ENCODE measurements at places on chromosomes 16 and 17.

DNA sequence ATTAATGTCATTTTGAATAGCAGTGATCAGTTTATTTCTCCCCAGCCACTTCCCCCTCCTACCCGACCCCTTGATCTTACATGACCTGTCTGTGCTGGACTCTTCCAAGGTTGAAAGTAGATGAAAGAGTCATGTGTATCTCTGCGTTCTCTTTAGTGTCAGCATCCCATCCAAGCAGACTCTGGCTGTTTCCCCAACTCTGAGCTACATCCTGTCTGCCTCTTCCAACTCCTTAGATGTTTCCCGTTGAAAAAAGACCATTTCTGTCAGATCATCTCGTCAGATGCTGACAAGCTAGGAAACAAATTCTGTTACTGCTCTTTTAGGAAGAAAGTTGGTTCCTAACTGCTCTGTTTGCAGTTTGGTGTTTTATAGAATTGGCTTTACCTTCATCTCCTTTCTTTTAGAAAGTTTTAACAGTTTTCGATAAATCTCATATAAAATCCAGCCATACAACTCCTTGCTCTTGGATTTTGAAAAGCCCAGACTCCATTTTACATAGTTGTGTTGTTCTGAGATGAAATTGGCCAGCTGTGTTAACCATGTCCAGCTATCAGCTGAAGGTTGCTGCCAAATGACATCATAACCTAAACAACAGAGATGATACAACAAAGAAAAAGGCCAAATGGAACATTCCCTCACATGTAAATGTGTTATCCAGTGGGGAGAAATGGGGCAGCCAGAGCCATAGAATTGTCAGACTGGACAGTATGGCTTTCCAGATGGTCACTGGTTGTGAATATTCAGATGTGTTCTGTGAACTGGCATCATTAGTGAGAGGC is 43.5 kb downstream of the CYB561 start:
- peak; percentile 62 for DNase-seq

GRCh38 chr17:15323131-15323530 is 18.3 kb downstream of the TEKT3 start:
- no peak for DNase-seq

GRCh38 chr17:47707056-47707804 is 13.3 kb downstream of the TBKBP1 start:
- DNase-seq: no peak

DNA sequence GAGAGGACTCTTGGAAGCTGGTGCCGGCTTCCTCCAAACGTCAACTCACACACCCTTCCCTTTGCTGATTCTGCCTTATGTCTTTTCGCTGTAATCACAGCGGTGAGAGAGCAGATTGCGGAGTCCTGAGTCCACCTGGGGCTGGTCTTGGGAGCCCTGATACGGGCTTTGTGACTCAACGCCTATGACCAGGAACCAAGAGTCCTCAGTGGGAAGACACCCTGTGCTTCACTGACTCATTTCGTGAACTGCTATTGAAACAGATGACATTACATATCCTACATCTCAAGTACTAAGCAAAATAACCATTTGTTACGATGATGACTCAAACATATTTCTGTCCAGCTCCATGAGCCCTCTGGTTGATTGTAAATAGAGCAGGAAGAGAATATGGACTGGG is 90.7 kb upstream of the CREBBP start:
- peak; percentile 82 for DNase-seq

DNA sequence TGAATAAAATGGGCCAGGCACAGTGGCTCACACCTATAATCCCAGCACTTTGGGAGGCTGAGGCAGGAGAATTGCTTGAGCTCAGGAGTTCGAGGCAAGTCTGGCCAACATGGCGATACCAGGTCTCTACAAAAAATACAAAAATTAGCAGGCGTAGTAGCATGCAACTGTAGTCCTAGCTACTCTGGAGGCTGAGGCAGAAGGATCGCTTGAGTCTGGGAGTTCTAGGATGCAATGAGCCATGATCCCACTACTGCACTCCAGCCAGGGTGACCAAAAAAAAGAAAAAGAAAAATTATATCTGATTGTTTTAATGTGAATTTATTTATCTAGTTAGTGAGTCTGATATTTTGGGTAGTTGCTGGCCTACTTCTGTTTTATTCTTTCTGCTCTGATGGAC is 7.0 kb downstream of the IL34 start:
- DNase-seq: no peak

- peak; percentile 75 for DNase-seq
Observed at GRCh38 chr16:30740364-30741251, 7.6 kb upstream of the PHKG2 start.

GRCh38 chr17:73182616-73183310 is 10.1 kb upstream of the COG1 start:
- DNase-seq: no peak

DNA sequence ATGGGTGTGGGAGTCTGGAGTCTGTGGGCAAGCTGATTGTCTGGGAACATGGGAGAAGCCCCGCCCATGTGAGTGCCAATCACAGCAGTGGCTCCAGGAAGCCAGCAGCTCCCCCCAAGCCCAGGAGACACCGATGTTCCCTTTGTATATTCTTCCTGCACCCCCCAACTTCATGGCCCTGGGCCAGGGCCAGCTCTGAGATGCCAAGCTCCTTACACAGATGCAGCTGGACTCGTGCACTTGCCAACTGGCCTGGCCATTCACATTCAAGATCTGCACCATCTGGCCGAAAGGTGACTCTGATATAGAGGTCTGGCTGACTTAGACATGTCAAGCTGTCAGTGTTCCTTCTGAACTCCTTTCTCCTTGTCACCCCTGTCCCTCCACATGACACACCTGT is 50.5 kb downstream of the CACNG5 start:
- no peak for DNase-seq

GRCh38 chr16:16154281-16154951 is 68.9 kb downstream of the ABCC6 start:
- no peak for DNase-seq

GRCh38 chr17:35912942-35913341 is 17.6 kb downstream of the RDM1 start:
- DNase-seq: no peak

- DNase-seq: no peak
Observed at GRCh38 chr16:77744141-77744540, 21.8 kb downstream of the NUDT7 start.

DNA sequence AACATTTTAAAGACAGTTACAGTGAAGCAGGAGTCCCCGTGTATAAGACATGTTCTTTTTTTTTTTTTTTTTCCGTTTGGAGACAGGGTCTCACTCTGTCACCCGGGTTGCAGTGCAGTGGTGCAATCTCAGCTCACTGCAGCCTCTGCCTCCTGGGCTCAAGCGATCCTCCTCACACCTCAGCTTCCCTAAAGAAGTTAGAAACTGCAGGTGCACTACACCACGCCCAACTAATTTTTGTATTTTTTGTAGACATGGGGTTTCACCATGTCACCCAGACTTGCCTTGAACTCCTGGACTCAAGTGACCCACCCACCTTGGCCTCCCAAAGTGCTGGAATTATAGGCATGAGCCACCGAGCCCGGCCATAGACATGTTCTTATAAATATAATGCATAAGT is 3.0 kb downstream of the EVI2B start:
- DNase-seq: no peak

GRCh38 chr17:61815863-61816503 is 47.3 kb downstream of the BRIP1 start:
- no peak for DNase-seq

DNA sequence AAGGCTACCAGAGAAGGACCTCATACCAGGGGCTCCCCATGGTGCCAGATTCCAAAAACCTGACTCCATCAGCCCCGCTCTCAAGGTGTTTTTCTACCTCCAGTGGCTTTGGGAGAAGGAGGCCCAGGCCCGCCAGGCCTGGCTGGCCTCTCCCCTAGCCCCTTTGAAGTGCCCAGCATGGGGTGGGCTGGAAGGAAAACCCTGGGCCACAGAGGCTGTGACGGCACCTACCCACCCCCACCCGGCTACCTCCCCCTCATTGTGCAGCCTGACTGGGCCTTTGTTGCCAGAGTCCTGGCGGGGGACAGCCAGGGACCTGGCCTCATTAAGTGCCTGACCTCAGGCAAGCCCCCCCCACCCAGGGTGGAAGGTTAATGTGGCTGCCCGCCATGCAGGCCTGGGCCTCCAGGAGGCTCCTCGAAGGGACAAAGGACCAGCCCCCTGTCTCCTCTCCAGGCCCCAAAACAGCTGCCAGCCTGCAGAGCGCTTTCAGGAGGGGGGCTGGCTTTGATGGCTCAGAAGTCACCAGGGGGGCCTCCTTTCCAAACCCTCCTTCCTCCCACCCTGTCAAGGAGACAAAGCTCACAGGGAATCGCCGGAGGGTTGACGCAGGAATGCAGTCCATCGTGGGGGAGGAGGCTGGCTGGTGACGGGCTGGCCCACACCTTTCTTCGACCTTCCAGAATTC is 159.4 kb downstream of the ZNF423 start:
- DNase-seq: no peak

DNA sequence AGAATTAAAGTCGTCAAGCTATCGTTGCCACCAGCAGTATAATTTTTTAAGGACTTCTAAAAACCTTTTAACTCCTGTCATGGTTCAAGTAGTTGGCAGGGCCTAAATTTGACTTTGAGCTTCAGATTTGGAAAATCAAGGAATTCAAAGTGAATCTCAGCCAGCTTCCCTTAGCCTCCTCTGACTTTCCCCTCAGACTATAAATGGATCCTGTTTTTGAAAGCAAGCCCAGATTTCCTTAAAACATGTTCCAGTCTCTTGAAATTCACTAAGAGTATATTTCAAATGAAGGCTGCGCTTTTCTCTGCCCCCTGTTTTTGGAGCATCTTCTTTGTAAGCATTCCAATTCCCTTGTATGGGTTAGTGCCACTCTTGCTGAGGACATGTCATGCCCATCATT is 101.8 kb upstream of the CDH8 start:
- no peak for DNase-seq

GRCh38 chr17:30476726-30477082 is 504 bp upstream of the GOSR1 start:
- peak; percentile 1 for DNase-seq

DNA sequence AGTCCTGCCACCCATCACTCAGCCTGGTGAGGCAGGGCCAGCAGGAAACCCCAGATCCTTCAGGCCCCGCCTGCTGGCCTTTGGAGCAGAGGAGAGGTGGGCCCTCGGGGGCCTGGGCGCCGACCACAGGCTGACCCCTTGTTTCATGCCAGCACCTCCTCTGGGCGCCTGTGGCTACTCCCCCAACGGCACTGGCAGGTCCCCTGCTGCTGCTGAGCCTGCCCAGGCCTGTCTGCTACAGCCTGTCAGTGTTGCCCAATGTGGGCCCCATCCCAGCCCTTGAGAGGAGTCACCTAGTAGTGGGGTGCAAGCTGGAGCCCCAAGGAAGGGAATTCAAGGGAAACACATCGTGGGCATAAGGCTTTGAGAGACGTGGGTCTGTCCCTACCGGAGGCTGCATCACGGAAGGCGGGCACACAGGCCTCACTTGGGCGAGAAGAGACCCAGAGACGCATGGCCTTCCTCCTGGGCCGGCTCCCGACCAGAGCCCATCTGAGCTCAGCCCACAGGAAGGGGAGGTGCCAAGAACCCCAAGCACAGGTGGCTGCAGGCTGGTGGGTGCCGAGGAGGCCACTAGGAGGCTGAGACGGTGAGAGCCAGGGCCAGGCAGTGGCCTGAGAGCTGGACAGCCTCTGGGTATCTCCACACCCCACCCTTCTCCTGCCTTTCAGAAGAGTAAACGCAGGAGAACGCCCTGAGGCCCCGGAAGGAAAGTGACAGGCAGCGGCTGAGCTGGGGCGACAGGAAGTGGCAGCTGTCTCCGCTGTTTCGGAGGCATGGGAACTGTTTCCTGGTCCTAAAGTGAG is 8.0 kb upstream of the FASN start:
- DNase-seq: peak; percentile 12

GRCh38 chr16:67773099-67773498 is 33.3 kb downstream of the RANBP10 start:
- DNase-seq: peak; percentile 26

- no peak for DNase-seq
Observed at GRCh38 chr16:65822148-65822547, 544.3 kb upstream of the CDH5 start.

GRCh38 chr17:79826204-79826680 is 13.0 kb downstream of the CBX4 start:
- DNase-seq: peak; percentile 21

DNA sequence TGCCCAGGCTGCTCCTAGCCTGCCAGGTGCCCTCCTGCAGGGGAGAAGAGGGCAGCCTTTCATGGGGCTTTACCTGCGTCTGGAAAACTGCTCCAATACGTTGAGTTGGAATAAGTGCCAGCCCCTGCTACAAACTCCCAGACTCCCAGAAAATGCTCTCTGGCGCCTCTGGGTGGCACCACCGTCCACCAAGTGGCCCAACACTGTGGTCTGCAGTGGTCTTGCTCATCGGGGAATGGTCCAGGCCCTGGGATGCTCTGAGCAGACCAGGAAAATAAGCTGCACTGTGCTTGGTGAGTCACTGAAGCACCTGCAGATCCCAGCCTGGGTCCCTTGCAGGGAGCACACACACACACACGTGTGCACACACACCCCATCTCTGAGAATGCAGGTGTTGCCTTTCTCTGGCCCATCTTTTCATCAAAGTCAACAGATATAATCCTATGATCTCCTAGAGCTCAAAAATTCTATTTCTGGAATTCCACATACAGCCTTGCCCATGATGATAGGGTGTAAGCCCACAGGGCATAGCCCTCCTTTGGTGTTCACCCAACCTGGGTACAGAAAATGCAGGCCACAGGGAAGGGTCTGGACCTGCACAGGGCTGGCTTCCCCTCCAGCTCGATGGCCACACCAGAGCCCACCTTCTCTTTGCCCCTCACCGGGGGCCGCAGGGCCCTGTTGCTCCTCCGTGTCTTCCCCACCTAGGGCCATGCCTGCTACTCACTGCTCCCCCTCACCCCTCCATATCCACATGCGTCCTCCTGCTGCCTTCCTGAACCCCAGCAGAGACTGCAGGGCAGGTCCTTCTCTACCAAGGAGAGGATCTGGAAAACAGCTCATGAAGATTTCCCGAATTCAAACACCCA is 20.5 kb downstream of the CDIP1 start:
- DNase-seq: no peak

DNA sequence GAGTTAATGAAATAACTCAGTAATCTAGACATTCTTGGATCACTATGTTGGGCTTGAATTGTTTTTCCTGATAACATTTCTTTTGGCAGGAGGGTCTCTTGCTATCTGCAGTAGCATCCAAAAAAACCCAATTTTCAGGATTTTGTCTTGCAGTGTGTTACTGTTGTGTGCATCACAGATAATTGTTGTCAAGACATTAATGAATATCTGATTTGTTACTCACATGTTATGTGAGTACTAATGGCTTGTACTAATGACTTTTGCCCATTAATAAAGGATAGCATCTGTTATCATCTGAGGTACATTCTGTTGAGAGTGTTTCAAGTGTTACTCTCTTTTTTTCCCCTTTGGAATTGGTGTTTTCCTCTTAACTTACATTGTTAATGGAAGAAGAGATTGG is 10.0 kb downstream of the PRKAR1A start:
- no peak for DNase-seq

- DNase-seq: peak; percentile 57
Observed at GRCh38 chr16:22948603-22949368, 134.8 kb downstream of the HS3ST2 start.

- DNase-seq: peak; percentile 99
Observed at GRCh38 chr17:69757688-69758430, 317.2 kb upstream of the KCNJ16 start.
